Endothelial cell (in vitro differentiated cells): ENCODE measurements at places on chromosomes 5 and 9. TPM values are rescaled to one million over a fixed set of nuclear protein-coding genes. Genes with fewer than 3 reads are reported as not detected.

GRCh38 chr9:86301686-86302085, 19.3 kb upstream of the ISCA1 start:
- no peak for DNase-seq
- H3K27ac ChIP-seq: no peak overlapping the region
- no peaks in the 10 kb centered on the region for H3K27me3 ChIP-seq
- peaks cover 5% of the 10 kb centered on the region for H3K4me1 ChIP-seq

DNA sequence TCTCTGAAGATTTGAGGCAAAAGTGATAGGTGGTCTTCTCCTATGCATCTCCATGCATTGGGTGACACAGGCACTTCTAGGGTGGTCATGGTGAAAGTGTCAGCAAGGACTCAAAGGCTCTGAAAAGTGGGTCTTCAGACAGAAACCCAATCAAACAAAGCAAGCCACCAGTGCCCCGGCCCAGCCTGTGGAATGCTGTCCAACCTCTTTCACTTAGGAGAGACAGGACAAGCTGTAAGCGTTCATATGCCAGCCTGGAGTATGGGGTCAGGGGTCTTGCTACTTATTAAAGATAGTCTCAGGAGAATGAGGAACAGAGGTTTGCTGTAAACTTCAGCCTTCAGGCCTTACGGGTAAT, 324.5 kb downstream of the GADD45G start:
- H3K27ac ChIP-seq: peak overlapping the region; percentile 95
- no peak overlapping the region for H3K4me3 ChIP-seq
- peaks cover 3% of the 10 kb centered on the region for H3K36me3 ChIP-seq
- peaks cover 7% of the 10 kb centered on the region for H3K27me3 ChIP-seq

Gene GLE1
- 17.5 TPM for total RNA-seq

Gene ZBTB43
- 16.7 TPM for total RNA-seq

DNA sequence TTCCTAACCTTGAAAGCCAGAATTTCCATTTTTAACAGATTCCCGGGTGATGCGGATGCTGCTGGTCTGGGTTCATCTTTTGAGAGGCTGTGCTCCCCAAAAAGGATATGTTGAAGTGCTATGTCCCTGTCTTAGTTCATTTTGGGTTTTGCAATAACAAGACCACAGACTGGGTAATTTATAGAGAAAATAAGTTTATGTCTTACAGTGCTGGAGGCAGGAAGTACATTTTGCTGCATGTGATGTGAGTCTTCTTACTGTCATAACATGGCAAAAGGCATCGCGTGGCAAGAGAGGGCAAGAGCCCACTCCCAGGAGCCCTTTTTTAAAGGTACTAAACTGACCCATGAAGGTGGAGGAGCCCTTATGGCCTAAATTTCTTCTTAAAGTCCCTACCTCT, 114.1 kb downstream of the DAPK1 start:
- no peak overlapping the region for H3K4me3 ChIP-seq
- H3K36me3 ChIP-seq: peaks cover 11% of the 10 kb centered on the region
- peaks cover 4% of the 10 kb centered on the region for H3K27me3 ChIP-seq
- DNase-seq: no peak

GRCh38 chr9:23686257-23686656, 139.8 kb downstream of the ELAVL2 start:
- DNase-seq: no peak
- H3K36me3 ChIP-seq: no peaks in the 10 kb centered on the region
- no peak overlapping the region for H3K4me3 ChIP-seq
- no peaks in the 10 kb centered on the region for H3K27me3 ChIP-seq
- H3K4me1 ChIP-seq: peaks cover 35% of the 10 kb centered on the region

GRCh38 chr5:121292664-121293063, 559.0 kb upstream of the FTMT start:
- H3K27ac ChIP-seq: no peak overlapping the region
- no peak overlapping the region for H3K4me3 ChIP-seq
- H3K36me3 ChIP-seq: no peaks in the 10 kb centered on the region
- no peaks in the 10 kb centered on the region for H3K27me3 ChIP-seq
- DNase-seq: no peak
- H3K4me1 ChIP-seq: no peaks in the 10 kb centered on the region

DNA sequence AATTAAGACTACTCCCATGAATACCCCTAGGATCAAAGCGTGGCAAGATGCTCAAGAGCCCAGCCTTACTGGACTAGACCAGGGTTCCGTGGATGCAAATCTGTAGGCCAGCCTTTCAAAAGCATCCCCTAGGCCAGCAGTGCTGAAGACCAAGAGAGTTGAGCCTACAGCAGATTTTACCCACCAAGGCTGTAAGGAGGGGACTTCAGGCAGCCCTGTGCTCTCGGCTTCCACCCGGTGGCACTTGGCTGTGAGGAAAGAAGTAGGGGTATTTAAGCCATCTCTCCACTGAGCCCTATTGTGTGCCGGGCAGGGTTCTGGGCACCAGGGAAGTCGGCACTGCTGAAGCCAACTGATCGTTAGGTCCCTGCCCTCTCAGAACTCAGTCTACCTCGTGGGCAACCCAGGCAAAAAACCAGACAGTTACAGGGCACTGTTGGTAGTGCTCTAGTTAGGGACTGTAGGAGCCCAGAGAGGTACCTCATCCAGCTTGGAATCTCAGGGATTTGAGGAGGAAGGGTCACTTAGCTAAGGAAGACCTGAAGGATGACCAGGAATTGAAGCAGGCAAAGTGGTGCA, 25.5 kb downstream of the TCF7 start:
- peaks cover 23% of the 10 kb centered on the region for H3K36me3 ChIP-seq
- DNase-seq: no peak
- peak overlapping the region; percentile 57 for H3K27ac ChIP-seq

Gene CXCL14
- total RNA-seq: 0.13 TPM

Gene LCN1
- total RNA-seq: not detected

GRCh38 chr5:7394889-7395431, 978 bp upstream of the ADCY2 start:
- H3K27ac ChIP-seq: no peak overlapping the region
- peaks cover 13% of the 10 kb centered on the region for H3K4me1 ChIP-seq
- H3K4me3 ChIP-seq: peak overlapping the region; percentile 65
- peak; percentile 56 for DNase-seq
- H3K27me3 ChIP-seq: peaks cover 8% of the 10 kb centered on the region

Gene RAI14
- total RNA-seq: 127 TPM

DNA sequence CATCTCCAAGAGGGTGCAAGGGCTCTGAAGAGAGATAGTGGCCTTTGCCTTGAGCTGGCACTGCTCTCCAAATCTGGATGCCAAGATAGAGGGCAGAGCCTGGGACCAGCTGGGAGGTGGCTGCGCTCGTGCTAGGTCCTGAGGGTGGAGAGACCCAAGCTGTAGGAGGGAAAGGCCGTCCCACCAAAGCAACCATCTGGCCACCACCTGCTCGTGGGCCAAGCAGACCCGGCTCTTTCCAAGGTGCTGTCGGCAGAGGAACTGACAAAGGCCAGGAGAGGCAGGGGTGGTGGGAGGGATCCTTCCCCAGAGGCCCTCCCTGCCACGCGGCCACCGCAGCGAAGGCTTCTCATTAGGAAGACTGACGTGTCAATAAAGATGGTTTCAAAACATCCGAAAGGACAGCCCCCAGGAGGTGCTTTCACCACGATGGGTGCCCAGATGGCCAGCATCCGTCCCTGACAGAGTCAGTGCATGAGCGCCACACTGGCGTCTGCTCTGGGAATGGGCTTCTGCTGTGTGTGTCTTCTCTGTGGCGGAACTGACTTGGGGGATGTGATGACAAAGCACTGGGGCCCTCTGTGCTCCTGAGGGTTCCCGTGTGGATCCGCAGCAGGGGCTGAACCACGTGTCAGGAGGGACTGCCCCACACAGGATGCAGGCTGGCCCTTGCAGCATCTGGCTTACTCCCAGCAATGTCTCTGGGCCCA, 213.5 kb downstream of the FANCC start:
- peaks cover 4% of the 10 kb centered on the region for H3K36me3 ChIP-seq
- H3K27ac ChIP-seq: no peak overlapping the region
- no peaks in the 10 kb centered on the region for H3K4me1 ChIP-seq
- H3K4me3 ChIP-seq: no peak overlapping the region

DNA sequence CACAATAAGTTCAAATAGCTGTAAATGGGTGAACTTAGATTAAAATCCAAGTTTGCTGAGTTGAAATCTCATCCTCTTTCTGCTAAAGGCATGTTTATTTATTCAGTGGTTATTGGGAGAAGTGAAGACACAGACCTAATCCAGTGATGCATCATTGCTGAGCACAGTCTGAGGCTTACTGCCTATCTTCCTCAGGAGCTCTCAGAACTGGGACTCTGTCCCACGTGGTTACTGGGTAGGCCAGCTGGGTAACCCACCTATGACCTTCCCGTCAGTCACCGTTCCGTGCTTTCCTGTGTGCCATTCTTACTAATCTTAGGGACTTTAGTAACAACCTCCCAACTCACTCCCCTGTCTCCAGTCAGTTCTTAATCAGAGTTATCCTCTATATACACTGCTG, 226.8 kb upstream of the ATP10B start:
- no peak overlapping the region for H3K4me3 ChIP-seq
- DNase-seq: no peak
- H3K4me1 ChIP-seq: no peaks in the 10 kb centered on the region
- no peaks in the 10 kb centered on the region for H3K27me3 ChIP-seq

DNA sequence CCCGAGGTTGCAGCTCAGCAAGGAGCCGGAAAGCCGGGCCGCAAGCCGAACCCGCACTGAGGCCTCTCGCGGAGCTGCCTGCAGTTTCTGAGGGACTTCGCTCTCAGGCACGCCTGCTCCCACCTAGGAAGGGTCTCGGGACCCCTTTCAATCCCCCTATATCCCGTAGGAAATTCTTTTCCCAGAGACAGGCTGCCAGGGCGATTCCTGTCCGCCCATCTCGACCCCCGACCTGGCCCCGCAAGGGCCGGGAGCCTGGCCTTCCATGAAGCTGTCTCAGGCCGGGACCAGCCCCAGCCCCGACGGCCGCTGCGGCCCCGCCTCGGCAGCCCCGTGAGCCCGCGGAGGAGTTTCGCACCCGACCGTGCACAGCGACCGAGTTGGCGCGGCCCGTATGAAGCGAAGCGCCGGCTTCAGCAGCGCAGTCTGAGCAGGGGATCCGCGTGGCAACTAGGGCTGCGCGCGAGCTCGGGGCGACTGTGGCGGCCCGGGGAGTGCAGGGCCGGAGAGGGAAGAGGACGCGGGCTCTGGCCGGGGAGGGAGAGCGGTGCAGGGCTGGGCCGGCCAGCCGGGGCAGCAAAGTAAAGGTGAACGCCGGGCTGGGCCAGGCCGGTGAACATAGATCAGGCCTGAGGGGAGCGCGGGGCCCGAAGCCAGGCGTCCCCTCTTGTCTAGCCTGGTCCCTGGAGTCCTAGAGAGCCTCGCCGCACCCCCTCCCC, 977 bp upstream of the PRDM12 start:
- peaks cover 28% of the 10 kb centered on the region for H3K27me3 ChIP-seq
- H3K4me1 ChIP-seq: peaks cover 4% of the 10 kb centered on the region
- H3K27ac ChIP-seq: no peak overlapping the region
- no peak for DNase-seq

GRCh38 chr5:84642795-84643194, 258.1 kb upstream of the EDIL3 start:
- H3K27ac ChIP-seq: no peak overlapping the region
